ENCODE measurements at places on chromosomes 4 and X.

DNA sequence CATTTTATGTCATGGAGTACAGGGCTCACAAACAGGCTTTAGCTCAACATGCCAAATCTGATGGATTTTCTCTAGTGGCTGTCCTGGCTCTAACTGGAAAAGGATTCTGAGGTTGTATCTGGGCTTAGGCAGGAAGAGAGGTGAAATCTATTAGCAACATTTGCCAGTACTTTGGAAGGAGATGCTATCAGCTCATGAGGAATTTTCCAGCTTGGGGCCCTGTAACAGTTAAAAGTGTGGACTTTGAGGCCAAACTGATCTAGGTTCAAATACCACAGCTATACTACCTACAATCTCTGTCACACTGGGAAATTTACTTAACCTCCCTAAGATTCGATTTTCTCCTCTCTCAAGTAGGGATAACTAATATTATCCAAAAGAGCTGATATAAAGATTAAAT is 119.0 kb upstream of the HCCS start:
- no peak for DNase-seq

GRCh38 chrX:150772150-150772970 is 79.2 kb downstream of the MTMR1 start:
- DNase-seq: peak; percentile 60

DNA sequence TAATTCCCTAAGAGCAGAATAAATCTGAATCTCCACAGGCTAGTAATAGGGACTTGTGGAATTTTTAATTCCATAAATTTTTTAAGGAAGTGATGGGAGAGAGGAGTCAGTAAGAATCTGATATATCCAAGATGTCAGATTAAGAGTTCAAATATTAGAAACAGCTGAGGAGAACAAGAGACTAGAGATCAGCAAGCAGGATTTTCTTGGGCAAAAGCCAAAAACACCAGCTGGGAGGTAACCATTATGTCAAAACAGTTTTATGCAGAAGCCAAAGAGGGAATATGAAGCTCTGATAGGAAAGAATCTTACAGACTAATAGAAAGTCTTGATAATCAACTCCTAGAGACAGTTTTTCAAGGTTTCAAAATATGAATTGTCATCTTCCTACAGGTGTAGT is 72.2 kb upstream of the RBPJ start:
- no peak for DNase-seq

DNA sequence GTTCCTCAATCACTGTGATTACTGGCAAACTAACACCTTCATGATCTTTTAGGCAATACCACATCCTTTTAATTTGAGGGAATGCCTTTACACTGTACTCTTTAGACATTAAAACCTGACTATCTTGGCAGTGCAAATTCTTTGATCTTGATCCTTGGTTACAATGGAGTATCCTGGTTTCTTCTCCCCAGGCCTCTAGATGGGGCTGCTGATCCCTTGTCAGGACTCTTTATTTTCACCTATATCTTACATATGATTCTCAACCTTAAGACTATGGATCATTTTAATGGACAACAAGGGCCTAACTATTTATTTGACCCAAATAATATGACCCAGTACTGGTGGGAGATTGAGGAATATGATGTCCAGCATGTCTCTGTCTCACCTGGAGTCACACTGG is 1005.5 kb upstream of the INTU start:
- no peak for DNase-seq

DNA sequence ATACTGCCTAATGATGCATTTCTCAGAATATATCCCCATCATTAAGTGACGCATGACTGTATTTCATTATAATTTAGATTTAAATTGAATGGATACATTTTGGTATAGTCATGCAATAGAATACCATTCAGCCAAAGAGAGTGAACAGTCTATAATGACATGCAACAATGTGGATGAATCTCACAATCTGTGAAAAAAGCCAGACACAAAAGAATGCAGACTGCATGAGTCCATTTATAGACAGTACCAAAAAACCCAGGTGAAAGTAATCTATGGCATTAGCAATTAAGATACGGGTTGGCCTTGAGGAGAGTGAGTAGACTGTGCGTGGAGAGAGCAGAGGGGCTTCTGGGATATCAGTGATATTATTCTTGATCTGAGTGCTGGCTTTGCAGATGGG is 239.7 kb upstream of the PGRMC2 start:
- no peak for DNase-seq
